Amygdala (tissue), 56 donors: ENCODE measurements at places on chromosomes 11 and 22.

DNA sequence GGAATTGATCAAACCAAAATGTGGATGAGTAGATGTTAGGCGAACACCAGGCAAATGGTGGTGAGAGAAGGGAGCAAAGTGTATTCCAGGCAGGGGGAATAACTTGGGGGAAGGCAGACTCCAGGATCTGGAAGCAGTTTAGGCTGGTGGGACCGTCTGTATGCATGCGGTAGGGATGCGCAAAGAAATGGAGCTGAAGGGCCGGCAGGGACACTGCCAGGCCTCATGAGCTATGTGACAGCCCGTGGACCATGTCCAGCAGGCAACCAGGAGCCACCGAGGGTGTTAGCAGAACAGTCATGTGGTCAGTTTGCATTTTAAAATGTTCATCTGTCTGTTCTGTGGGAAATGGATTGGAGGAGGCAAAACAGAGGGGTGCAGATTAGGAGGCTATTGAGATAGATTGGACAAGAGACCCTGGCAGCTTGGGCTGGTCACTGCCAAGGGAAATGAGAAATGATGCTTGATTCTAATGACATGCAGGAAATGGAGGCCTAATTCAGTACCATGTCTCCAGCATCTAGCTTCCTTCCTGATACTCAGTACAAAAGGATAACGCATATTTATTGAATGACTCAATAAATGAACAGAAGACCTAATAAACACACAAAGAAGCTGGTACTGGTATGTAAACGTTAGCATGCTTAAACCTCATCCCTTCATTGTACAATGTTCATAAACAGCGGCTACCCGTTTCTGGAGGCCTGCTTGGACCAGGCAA lies 412.4 kb downstream of the BUD13 start:
- no peak for DNase-seq

DNA sequence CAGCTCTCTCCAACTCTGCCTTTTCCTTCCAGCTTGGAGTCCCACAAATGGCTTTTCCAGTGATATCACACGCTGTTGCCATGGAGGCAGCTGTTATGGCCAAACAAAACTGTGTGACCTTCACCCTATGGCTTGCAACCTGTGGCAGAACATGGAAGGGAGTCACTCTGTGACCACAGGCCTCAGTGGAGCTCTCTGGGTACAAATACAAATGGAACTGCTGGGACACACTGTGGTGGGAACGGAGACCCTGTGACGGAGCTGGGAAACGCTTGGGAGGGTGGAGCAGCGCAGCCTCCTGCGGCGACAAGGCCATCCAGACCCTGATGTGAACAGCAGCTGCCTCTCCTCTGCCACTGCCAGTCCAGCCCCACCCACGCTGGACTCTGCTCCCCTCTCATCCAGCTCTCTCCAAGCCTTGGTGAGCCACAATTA lies 162.5 kb downstream of the ETS1 start:
- DNase-seq: no peak

DNA sequence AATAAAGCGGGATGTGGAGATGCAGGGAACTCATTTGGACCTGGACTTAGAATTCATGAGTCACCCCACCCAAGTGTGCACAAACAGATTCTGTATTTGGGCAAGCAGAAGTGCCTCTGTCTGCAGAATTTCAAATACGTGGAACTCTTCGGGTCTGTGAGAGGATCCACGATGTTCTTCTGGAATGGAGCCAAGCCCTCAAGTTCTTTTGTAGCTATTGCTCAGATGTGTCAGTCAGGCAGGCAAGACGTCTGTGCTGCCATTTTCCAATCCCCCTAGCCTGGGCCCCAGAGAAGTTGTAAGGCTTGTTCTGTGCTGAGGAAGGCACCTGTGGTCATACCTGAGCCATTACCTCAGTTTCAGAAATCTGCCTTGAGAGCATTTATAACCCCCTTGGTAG lies 132.8 kb upstream of the RASSF10 start:
- DNase-seq: no peak

- no peak for DNase-seq
Observed at GRCh38 chr11:60265373-60266214, 14.9 kb upstream of the MS4A4A start.

DNA sequence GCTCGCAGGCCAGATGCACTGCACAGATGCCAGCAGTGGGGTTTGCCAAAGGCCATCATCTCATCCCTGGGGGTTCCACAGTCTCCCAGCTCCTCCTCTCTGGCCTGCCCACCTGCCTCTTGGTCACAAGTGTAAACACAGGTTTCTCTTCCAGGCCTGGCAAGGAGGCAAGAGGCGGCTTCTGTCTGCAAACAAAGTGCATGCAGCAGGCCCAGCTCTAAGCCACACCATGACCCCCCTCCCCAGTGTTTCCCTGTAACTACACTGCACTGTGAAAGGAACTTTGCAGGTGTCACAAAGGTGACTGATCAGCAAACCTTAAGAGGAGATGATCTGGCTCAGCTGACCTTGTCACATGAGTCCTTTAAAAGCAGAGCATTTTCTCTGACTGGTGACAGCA lies 26.2 kb upstream of the SHISAL1 start:
- DNase-seq: no peak

DNA sequence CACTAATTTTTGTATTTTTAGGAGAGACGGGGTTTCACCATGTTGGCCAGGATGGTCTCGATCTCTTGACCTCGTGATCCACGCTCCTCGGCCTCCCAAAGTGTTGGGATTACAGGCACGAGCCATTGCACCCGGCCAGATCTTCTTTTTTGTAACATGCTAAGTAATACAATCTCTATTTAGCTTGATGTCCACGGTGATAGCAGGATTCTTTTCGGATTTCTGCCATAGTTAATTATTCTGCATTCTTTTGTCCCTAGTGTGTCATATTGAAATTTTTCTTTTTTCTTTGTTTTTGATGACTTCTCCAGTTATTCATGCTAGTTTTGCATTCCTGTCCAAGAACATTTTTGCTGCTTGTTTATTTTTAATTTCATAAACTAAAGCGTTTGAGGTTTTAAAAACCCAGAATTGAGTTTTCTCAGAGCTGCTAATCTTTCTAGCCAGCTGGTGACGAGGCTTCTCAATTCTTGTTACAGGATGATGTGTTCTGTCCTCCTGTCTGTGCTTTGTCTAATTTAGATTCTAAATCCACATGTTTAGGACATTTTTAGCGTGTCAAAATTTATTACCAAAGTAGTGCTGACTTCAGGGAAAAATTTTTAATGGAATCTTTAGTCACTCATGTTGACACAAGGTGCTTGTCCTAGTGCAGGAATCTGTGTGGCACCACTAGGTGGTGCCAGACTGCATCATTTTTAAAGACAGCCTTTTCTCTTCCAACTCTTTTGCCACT lies 21.8 kb downstream of the NF2 start:
- peak; percentile 3 for DNase-seq

DNA sequence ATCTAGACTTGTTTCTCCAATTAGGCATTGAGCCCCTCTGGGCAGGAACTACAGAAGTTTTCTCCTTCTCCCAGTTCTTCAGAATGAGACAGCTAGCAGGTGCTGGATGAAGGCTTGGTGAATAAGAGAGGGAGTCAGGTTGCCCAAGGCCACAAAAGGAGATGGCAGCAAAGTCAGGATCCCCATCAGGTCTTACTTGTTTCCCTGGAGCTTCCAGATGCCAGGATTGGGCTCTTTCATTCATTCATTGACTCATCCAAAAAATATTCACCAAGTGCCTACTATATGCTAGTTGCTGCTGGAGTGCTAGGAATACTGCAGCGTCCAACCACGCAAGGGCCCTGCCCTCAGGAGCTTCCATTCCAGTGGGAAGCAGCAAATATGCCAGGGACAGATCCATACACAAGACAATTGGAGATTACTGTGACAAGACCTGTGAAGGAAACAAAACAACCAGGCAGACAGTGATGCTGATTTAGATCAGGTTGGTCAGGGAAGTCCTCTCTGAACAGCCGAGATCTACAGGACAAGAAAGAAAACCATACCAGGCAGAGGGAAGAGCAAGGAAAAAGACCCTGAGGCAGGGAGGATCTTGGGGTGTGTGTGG lies 24.6 kb upstream of the LMO1 start:
- no peak for DNase-seq
